CD8-positive, alpha-beta memory T cell (primary cell): ENCODE measurements at places on chromosomes 3 and 15. TPM values are rescaled to one million over a fixed set of nuclear protein-coding genes. Genes with fewer than 3 reads are reported as not detected.

DNA sequence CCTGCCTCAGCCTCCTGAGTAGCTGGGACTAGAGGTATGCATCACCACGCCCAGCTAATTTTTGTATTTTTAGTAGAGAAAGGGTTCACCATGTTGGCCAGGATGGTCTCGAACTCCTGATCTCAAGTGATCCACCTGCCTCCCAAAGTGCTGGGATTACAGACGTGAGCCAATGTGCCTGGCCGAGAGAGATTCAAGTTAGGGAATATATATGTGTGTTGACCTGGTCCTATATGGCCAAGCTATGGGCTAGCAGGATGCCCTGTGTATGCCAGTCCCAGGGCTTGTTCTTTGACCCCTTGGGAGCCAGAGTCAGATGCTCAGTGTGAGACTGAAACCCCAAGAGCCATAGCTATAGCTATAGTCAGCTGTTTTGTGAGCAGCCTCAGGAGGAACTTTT, 1.9 kb downstream of the NDUFAF3 start:
- no peak for DNase-seq
- no peak overlapping the region for H3K27ac ChIP-seq
- no peaks in the 10 kb centered on the region for H3K27me3 ChIP-seq
- no peak overlapping the region for H3K4me3 ChIP-seq
- peaks cover 27% of the 10 kb centered on the region for H3K36me3 ChIP-seq
- peaks cover 38% of the 10 kb centered on the region for H3K4me1 ChIP-seq

DNA sequence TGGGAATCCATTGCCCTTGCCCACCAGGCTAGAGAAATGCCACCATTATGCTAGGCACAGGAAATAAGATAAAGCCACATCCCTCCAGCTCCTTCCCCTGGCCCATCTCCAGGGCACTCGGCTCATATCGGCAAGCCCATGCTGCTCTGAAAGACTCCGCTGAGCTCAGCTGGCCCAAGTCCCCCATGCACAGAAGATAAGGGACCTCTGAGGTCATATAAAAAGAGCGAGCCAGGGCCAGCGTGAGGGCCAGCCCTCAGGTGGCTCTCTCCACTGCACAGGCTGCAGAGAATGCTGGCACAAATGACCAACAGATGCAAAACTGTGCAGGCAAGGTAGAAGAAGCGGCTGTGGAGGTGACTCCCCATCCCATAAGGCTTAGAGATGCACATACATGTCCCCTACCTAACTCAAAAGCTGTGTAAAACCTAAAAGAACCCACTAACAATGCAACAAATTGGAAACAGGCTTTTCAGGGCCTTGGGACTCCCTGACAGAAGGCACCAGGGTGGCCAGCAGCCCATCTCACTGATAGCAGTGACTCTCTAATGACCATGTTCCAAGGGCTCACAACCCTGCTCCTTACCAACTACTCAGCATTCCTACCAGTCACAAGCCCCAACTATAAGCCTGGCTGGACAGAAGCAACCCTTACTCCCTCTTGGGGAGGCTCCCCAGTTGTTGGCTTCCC, 3.0 kb downstream of the RAB6B start:
- H3K27me3 ChIP-seq: no peaks in the 10 kb centered on the region
- no peak overlapping the region for H3K27ac ChIP-seq
- no peaks in the 10 kb centered on the region for H3K36me3 ChIP-seq
- H3K4me3 ChIP-seq: no peak overlapping the region
- DNase-seq: no peak
- H3K4me1 ChIP-seq: no peaks in the 10 kb centered on the region

DNA sequence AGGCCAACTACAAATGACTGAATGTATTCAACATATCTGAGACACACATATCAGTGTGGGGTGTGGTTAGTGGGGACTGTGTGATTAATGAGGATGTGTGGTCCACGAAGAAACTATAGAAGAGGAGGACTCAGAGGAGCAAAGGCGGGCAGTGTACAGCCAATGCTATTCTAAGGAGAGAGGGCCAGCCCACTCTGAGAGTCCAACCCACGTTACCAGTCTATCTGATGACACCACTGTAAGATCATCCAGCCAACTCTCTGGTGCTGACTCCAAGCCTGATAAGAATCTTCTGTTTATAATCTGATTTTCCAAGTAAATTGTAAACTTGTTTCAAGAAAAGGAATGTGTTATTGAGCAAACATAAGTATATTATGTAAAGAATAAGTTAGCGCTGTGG, 47.2 kb downstream of the MCF2L2 start:
- H3K36me3 ChIP-seq: no peaks in the 10 kb centered on the region
- H3K4me3 ChIP-seq: no peak overlapping the region
- no peak for DNase-seq
- no peaks in the 10 kb centered on the region for H3K27me3 ChIP-seq
- no peak overlapping the region for H3K27ac ChIP-seq
- no peaks in the 10 kb centered on the region for H3K4me1 ChIP-seq

DNA sequence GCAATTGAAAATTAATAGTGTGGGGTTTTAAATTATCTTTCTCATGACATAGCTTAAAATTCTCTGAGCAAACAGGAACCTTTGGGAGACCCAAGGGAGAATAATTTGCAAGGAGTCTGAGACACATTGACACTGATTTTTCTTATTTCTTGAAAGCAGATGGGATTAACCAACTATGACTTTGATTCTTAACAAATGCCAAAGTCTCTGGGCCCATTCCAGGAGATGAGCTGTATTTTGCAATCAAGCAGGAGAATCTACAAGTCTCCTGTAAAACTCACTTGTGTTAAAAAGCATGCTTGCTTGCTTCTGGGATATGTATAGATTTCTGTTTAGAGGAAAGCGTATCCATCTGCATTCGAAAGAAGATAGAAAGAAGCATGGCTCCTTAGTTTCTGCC, 71.3 kb upstream of the STT3B start:
- H3K27me3 ChIP-seq: no peaks in the 10 kb centered on the region
- peaks cover 54% of the 10 kb centered on the region for H3K4me1 ChIP-seq
- no peaks in the 10 kb centered on the region for H3K36me3 ChIP-seq
- DNase-seq: no peak

GRCh38 chr3:24945563-24945962, 450.9 kb upstream of the THRB start:
- no peaks in the 10 kb centered on the region for H3K27me3 ChIP-seq
- H3K27ac ChIP-seq: no peak overlapping the region
- H3K4me3 ChIP-seq: no peak overlapping the region
- DNase-seq: no peak

GRCh38 chr3:82128271-82128670, 366.8 kb upstream of the GBE1 start:
- no peak overlapping the region for H3K4me3 ChIP-seq
- no peaks in the 10 kb centered on the region for H3K4me1 ChIP-seq
- no peaks in the 10 kb centered on the region for H3K27me3 ChIP-seq
- DNase-seq: no peak

DNA sequence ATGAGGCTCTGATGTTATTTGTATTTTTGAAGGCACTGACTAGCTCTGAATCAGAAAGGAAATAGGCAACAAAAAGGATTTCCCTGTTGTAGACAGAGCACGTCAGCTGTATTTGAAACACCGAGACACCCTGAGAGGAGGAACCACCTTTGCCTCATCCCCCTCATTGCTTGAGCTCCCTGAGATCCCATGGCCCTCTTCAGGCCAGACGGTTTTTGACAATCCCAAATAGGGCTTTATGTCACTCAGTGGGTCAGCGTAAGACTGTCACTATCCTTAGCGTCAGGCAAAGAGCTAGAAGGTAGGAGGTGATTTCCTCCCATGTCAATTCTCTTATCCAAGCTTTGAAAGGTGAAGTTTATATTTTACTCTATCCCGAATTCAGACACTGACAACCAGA, 254.3 kb downstream of the ZNF621 start:
- no peak for DNase-seq
- no peaks in the 10 kb centered on the region for H3K27me3 ChIP-seq
- H3K27ac ChIP-seq: no peak overlapping the region
- no peaks in the 10 kb centered on the region for H3K4me1 ChIP-seq
- no peak overlapping the region for H3K4me3 ChIP-seq

- H3K36me3 ChIP-seq: no peaks in the 10 kb centered on the region
- no peak overlapping the region for H3K27ac ChIP-seq
Observed at GRCh38 chr3:56971261-56971660, 89.2 kb upstream of the SPATA12 start.

GRCh38 chr3:38117748-38118420, 19.0 kb downstream of the ACAA1 start:
- DNase-seq: peak; percentile 66
- H3K4me3 ChIP-seq: no peak overlapping the region
- peaks cover 5% of the 10 kb centered on the region for H3K36me3 ChIP-seq
- no peak overlapping the region for H3K27ac ChIP-seq
- no peaks in the 10 kb centered on the region for H3K27me3 ChIP-seq

DNA sequence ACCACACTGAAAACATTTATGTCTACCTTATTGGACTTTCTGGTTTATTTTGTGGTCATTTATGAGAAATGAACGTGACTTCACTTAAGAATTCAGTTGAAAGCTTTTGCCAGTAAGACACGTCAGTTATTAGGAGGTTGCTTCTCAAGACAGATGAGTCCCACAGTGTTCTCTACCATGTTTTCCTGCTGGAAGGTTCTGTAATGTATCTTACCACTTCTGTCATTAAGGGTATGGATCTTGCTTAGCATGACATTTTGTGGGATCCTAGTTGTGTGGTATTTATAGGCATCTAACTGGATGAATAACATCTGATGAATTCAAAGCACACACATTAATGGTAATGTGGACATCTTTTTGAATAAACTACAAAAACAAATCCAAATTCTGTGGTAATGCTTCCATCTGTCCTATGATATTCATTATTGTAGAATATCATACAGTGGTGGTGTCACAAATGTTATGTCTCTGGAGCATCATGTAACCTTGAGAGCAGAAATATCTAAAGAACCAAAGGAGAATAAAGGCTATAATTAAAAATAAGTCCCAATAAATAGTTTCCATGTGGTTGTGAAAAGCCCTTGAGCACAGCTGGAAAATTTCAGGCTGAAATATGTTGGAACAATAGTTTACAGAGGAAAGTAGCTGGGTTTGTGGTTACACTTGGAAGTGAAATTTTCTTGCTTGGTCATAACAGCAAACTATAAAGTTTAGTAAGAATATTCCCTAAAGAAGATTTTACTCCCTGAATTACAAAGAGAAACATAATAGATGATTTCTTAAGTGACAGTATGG, 61.5 kb downstream of the C3orf38 start:
- H3K4me3 ChIP-seq: no peak overlapping the region
- no peaks in the 10 kb centered on the region for H3K36me3 ChIP-seq
- H3K27me3 ChIP-seq: no peaks in the 10 kb centered on the region
- DNase-seq: no peak
- H3K4me1 ChIP-seq: no peaks in the 10 kb centered on the region

DNA sequence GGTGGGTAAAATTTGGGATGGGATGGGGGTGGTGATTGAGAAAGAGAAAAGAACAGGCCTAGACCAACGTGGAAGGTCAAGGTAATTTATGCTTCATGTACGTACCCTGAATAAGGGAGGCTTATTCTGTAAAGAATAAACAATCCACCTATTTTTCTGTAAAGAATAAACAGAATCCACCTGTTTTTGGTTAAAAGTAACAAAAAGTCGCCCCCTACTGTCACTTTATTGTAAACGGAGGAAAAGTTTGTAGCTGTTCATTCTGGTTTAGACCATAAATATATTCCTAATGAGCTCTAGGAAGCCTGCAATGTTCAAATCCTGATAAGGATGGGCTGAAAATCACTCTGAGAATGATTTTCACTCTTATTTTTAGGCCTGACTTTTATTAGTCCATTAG, 23.5 kb upstream of the SQOR start:
- DNase-seq: peak; percentile 7
- H3K4me3 ChIP-seq: no peak overlapping the region
- H3K4me1 ChIP-seq: no peaks in the 10 kb centered on the region
- no peaks in the 10 kb centered on the region for H3K27me3 ChIP-seq
- H3K27ac ChIP-seq: no peak overlapping the region

GRCh38 chr3:12352253-12352652, 63.4 kb downstream of the PPARG start:
- H3K27ac ChIP-seq: no peak overlapping the region
- no peaks in the 10 kb centered on the region for H3K36me3 ChIP-seq
- DNase-seq: no peak
- H3K27me3 ChIP-seq: no peaks in the 10 kb centered on the region
- no peak overlapping the region for H3K4me3 ChIP-seq

DNA sequence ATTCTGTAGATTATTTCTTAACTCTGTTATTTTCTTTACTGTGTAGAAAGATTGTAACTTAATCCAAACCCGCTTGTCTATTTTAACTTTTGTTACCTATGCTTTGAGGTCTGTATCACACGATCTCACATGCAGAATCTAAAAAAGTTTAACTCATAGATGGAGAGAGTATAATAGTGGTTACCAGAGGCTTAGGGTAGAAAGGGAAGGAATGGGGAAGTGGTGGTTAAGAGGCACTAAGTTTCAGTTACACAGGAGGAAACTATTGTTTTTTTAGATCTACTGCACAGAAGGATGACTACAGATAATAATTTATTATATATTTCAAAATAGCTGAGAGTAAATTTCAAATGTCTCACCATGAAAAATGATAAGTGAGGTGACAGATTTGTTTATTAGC, 515.2 kb downstream of the RSL24D1 start:
- no peaks in the 10 kb centered on the region for H3K4me1 ChIP-seq
- DNase-seq: no peak
- no peak overlapping the region for H3K4me3 ChIP-seq
- H3K27me3 ChIP-seq: no peaks in the 10 kb centered on the region

- no peaks in the 10 kb centered on the region for H3K36me3 ChIP-seq
- no peak overlapping the region for H3K27ac ChIP-seq
- H3K4me3 ChIP-seq: no peak overlapping the region
- DNase-seq: no peak
- H3K27me3 ChIP-seq: no peaks in the 10 kb centered on the region
Observed at GRCh38 chr3:78724859-78725258, 1042.9 kb downstream of the ROBO1 start.

DNA sequence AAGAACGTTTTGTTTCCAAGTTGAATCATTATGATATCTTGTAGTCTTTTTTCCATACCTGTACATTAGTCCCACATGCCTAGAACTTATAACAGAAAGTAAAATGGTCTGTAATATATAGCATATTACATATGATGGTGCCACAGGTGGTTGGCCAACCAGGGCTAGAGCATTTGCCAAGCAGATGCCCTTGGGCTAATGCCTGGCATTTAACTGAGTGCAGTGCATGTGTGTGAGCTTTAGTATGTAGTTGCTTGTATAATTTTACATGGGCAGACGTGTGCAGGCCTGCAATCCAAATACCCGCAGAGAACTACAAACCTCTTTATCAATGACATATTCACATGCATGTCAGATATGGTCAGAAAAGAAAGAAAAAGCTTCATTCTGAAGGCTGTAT, 27.5 kb downstream of the THSD4 start:
- no peak overlapping the region for H3K27ac ChIP-seq
- H3K4me1 ChIP-seq: no peaks in the 10 kb centered on the region
- H3K36me3 ChIP-seq: no peaks in the 10 kb centered on the region
- H3K27me3 ChIP-seq: no peaks in the 10 kb centered on the region

DNA sequence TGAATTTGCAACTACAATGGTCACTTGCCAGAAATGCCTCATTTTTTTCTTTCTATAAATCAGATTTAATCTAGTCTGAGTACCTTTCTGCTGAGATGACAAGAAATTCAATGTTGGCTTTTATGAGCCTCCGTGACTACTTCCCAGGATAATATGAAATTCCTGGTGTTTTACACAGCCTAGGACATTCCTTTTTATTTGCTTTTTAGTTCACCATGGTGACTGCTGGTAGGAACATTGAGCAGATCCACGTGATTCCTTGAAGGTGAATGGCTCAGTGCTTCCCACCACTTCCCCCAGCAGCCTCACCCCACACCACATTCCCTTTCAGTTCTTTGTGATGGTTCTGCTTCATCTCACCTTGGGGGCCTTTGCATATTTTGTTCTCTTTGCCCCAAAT, 4.3 kb upstream of the NPTN start:
- no peaks in the 10 kb centered on the region for H3K36me3 ChIP-seq
- peaks cover 6% of the 10 kb centered on the region for H3K4me1 ChIP-seq
- DNase-seq: no peak
- no peak overlapping the region for H3K4me3 ChIP-seq
- peaks cover 4% of the 10 kb centered on the region for H3K27me3 ChIP-seq

SERPINI1 gene
- 1.9 TPM for total RNA-seq

DUOXA2 gene
- not detected for total RNA-seq

TTC23 gene
- total RNA-seq: 2.7 TPM

DLEC1 gene
- total RNA-seq: 1.3 TPM
